ENCODE measurements at places on chromosomes 7 and 10. TPM values are rescaled to one million over a fixed set of nuclear protein-coding genes. Genes with fewer than 3 reads are reported as not detected.

- H3K4me3 ChIP-seq = no peak overlapping the region
- no peaks in the 10 kb centered on the region for H3K4me1 ChIP-seq
- H3K27ac ChIP-seq = no peak overlapping the region
- no peak for DNase-seq
Observed at GRCh38 chr10:52999258-52999657, 226.7 kb upstream of the MBL2 start.

DNA sequence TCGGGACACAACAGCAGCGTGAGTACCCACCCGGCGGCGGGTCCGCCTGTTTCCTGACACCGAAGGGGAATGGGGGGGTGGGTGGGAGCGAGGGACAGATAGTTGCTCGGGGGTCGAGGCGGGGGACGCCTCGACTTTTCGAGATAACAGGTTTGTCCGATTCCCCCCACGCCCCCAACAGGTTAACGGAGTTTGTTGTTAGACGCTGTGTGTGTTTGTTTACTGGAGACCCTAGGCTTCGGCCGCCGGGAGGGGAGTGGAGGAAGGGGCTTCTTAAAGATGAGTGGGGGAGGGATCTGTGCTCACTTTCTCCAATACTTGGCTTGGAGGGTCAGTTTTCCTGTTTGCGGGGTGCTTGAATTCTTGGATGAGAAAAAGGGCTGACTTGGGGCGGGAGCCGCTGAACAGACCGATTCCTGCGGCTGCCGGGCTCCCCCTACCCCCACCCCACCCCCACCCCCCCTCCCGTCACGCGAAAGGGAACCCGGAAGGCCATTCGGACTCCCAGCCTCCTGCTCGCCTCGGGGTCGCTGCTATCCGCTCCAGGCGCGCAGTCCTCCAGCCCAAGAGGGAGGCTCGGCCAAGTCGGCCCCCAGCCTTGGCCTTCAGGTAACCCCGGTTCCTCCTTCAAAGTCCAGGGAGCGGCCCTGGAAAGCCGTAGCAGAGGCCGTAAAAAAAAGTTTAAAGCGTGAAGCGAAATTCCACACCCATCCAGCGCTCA lies 1.0 kb downstream of the SORCS3 start:
- H3K4me1 ChIP-seq = peaks cover 3% of the 10 kb centered on the region
- no peak for DNase-seq
- no peak overlapping the region for H3K27ac ChIP-seq

DNA sequence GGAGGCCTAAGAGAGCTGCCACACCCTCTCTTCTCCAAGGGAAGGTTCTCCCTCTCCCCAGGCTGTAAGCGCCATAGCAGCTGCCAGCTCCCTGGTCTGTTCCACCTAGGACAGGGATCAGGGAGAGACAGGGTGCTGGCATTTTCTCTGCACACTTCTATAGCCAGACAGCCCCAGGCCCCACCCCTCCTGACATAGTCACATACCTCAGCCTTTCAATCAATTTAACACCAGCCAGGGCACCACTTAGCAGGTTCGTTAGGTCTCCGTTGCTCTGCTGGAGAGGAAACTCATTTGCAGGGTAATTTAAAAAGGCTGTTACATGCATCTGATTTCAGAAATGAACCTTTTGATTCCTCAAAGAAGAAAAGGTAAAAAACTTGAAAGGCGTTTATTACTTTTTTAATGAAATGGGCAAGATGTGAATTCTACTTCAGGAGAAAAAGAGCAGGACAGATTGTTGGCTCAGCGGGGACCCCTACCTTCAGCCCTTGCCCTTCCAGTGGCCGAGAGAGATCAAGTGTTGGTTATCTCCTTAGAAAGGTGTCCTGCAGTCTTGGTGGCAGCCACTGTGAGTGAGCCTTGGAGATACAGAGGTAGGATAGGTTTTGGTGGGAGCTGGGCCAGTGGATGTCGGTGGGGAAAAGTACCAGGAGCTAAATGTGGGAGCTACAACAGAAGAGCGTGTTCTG lies 180.5 kb upstream of the GALNT17 start:
- no peak for DNase-seq
- no peaks in the 10 kb centered on the region for H3K36me3 ChIP-seq
- no peak overlapping the region for H3K4me3 ChIP-seq
- no peaks in the 10 kb centered on the region for H3K27me3 ChIP-seq
- no peaks in the 10 kb centered on the region for H3K4me1 ChIP-seq

GRCh38 chr7:30709549-30709948 lies 27.3 kb upstream of the CRHR2 start:
- no peak overlapping the region for H3K4me3 ChIP-seq
- H3K27ac ChIP-seq = no peak overlapping the region
- no peaks in the 10 kb centered on the region for H3K4me1 ChIP-seq
- DNase-seq = no peak

DNA sequence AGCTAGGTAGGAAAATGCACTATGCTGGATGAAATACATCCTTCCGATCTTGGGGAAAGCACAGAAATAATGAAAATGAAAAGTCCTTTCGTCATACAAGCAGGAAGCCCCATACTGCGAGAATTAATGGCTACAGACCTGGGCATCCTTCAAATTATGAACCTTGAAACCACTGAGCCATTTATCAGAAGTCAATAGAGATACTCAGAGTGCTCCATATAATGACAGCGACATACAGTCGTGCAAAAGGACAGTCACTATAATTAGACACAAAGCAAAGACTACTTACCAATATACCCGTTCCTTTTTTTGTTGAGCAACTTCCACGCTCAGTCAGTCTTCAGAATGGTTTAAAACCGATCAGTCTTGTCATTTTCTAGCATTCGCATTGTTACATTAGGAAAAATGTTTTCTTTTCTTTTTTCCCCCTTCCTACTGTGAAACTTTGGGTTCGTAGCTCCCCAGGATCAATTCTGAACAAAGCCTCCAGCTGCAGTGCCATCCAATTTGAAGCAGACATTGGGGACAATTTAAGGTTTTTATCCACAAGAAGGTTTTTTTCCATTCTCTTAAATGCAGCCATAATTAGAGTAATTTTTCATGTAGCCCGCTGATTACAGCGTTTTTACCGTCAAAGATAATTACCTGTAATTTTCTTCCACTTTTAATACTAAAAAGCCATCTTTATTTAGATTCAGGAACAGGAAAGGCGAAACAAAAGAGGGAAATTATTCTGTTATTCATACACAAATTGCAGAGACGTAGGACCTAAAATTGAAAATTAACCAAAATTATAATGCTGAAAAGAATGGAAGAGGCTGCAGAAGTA lies 6.4 kb downstream of the DLX6 start:
- H3K27ac ChIP-seq = no peak overlapping the region
- no peak for DNase-seq
- H3K4me3 ChIP-seq = no peak overlapping the region
- no peaks in the 10 kb centered on the region for H3K36me3 ChIP-seq
- peaks cover 11% of the 10 kb centered on the region for H3K4me1 ChIP-seq
- H3K27me3 ChIP-seq = peaks cover 97% of the 10 kb centered on the region

Gene KEL
- not detected for total RNA-seq

Gene CCDC136
- total RNA-seq = 4.9 TPM

Gene SPDYE9
- not detected for total RNA-seq
